Foreskin keratinocyte (primary cell): ENCODE measurements at places on chromosomes 11 and 22. TPM values are rescaled to one million over a fixed set of nuclear protein-coding genes. Genes with fewer than 3 reads are reported as not detected.

The TEX12 gene
- total RNA-seq, result not detected in 2 replicates

The SLC22A12 gene
- total RNA-seq, result not detected in 2 replicates

The SLC37A2 gene
- total RNA-seq, result 14.3 and 14.9 TPM in 2 replicates

The C1QTNF5 gene
- total RNA-seq, result not detected in 2 replicates

The ANO5 gene
- total RNA-seq, result not detected in 2 replicates

DNA sequence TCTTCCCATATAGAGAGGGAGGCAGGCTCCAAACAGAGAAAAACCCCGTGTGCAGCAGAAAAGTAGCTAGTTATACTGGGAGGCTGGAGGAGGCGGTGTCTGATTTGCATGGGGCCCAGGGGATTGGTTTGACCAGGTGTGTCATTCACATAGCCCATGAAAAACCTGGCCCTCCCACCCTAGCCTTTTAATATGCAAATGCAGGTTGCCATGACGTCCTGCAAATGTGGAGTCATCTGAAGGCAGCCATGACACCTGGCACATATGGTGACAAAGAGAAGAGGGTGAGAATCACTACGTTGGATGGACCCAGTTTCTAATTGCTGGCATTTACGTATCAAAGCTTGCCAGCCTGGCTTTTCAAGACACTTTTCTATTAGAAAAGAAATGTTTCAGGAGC lies 57.8 kb downstream of the FAM181B start:
- DNase-seq, result no peak

- no peak for DNase-seq
Observed at GRCh38 chr11:7577291-7578190, 63.7 kb downstream of the PPFIBP2 start.

GRCh38 chr11:110131386-110132123 lies 38.4 kb downstream of the ZC3H12C start:
- peak; percentile 78 for DNase-seq

GRCh38 chr11:82786001-82786400 lies 52.3 kb upstream of the FAM181B start:
- DNase-seq, result no peak

GRCh38 chr11:11157185-11157584 lies 195.9 kb downstream of the CSNK2A3 start:
- no peak for DNase-seq

- DNase-seq, result no peak
Observed at GRCh38 chr11:10373340-10373739, 68.5 kb downstream of the ADM start.

GRCh38 chr11:57647960-57648800 lies 1.5 kb downstream of the YPEL4 start:
- no peak for DNase-seq

DNA sequence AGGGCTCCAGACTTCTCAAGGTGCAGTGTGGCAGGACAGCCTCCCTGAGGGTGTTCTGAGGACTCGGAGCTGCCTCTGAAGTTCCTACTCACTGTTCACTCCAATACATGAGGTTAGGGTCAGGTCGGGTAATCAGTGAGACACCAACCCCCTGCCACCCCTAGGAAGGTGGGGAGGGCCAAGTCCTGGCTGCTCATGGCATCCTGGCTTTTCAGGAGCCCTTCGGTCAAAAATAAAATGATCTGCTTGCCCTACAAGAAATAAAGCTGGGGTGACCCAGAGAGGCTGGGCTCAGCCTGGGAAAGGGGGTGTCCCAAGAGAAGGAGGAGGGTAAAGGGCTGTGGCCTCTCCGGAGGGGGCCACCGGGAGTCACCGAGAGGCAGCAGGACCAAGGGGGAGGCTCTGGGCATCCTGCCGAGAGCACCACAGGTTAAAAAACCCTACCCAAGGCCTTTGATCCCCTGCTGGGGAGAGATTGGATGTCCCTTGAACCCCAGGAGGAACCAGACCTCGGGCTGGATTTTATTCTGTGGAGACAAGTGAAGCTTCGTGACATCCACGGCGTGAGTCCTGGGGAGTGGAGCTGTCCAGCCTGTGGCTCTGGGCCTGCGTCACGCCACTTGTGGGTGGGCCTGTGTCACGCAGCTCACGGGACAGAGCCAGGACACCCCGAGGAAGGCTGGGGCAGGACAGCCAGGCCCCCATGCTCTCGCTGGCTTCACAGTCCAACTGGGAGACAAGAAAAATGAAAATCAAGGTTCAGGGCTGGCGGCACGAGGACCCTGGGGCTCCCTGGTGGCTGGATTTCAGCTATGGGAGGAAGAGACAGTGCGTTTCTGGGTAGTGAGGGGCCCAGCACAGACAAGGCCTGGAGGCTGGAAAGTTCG lies 102.2 kb upstream of the FGF3 start:
- no peak for DNase-seq
